Activated CD4-positive, alpha-beta T cell treated with anti-CD3 and anti-CD28 coated beads, Interleukin-2, Interleukin-4, amounts not matched to agents 100 ng/mL and 50 ng/mL, durations not matched to agents 16 hours and 8 hours (primary cell): ENCODE measurements at places on chromosomes 16 and 17.

GRCh38 chr17:82050761-82051641 lies 610 bp downstream of the RFNG start:
- no peak for DNase-seq

DNA sequence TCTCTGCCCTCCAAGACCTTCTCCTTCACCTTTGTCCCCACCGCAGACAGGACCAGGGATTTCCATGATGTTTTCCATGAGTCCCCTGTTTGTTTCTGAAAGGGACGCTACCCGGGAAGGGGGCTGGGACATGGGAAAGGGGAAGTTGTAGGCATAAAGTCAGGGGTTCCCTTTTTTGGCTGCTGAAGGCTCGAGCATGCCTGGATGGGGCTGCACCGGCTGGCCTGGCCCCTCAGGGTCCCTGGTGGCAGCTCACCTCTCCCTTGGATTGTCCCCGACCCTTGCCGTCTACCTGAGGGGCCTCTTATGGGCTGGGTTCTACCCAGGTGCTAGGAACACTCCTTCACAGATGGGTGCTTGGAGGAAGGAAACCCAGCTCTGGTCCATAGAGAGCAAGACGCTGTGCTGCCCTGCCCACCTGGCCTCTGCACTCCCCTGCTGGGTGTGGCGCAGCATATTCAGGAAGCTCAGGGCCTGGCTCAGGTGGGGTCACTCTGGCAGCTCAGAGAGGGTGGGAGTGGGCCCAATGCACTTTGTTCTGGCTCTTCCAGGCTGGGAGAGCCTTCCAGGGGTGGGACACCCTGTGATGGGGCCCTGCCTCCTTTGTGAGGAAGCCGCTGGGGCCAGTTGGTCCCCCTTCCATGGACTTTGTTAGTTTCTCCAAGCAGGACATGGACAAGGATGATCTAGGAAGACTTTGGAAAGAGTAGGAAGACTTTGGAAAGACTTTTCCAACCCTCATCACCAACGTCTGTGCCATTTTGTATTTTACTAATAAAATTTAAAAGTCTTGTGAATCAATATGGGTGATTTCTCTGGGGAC lies 12.2 kb downstream of the CX3CL1 start:
- no peak for DNase-seq

DNA sequence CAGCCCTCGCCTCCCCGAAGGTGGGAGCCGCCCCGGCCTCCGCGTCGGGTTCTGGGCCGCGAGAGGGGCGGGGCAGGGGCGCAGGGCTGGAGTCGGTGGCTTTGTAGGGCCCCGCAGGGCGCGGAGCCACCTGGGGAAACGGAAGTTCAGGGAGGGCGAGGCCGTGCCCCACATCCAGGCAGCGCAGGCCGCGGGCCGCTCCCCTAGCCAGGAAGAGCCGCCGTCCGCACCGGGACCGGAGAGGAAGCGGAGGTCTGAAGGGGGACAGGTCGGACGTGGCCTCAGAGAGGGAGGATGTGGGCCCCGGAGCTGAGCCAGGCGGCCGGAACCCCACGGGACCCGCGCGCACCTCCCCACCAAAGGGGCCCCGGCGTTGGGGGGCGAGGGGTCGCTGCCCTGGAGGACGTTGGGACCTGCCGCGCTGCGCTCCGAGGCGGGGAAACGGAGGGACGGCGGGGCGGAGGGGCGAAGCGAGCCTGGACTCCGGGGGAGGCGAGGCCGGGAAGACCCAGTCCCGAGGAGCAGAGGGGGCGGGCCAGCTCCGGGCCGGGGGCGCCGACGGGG lies 482 bp upstream of the SLC16A3 start:
- peak; percentile 49 for DNase-seq

GRCh38 chr17:55340686-55341085 lies 75.9 kb downstream of the HLF start:
- DNase-seq = no peak

GRCh38 chr16:24855678-24856077 lies 9.9 kb downstream of the SLC5A11 start:
- DNase-seq = no peak

DNA sequence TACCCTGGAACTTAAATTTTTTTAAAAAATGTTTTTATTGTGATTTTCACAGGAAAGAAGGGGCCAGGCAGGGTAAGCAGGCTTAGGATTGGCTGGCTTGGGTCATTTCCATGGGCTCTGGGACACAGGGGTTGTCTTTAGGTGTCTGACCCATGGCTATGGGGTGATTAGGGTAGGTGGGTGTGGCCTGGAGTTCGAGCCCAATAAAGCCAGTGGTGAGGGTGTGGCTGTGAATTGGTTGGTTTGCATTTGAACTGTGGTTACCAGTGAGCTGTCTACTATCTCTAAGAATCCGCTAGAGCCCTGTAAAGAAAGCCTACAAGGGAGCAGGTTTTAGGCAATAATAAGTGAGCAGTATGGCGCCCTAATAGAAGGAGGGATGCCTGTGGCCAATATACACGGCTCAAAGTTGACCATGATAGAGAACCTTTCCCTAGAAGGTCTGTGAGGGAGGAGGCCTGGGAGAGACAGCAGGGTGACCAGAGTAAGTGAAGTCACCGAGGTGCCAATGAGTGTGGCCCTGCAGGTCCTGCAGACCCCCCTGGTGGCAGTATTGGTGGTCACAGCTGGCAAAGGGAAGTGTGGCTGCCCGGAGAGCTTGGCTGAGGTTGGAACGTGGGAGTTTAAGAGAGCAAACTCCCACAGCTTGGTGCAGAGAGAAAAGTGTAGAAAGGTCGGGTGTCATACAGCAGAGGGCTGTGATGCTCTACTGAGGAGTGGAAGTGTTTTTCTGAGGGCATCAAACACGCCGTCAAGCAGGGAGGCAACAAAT lies 454.0 kb downstream of the WWOX start:
- no peak for DNase-seq
